SK-MEL-5 (cell line): ENCODE measurements at places on chromosomes 1 and 21. TPM values are rescaled to one million over a fixed set of nuclear protein-coding genes. Genes with fewer than 3 reads are reported as not detected.
A peak's percentile ranks its signal among the peaks of the same experiment; 100 is the strongest.

- peak; percentile 43 for DNase-seq
Measured at GRCh38 chr1:179105393-179105792, 23.5 kb downstream of the TOR3A start.

- DNase-seq: no peak
Measured at GRCh38 chr1:113769601-113769970, 10.3 kb upstream of the PHTF1 start.

GRCh38 chr1:6948416-6948815 is 163.2 kb downstream of the CAMTA1 start:
- DNase-seq: no peak

GRCh38 chr1:151972542-151973248 is 21.0 kb downstream of the S100A10 start:
- DNase-seq: peak; percentile 68

DNA sequence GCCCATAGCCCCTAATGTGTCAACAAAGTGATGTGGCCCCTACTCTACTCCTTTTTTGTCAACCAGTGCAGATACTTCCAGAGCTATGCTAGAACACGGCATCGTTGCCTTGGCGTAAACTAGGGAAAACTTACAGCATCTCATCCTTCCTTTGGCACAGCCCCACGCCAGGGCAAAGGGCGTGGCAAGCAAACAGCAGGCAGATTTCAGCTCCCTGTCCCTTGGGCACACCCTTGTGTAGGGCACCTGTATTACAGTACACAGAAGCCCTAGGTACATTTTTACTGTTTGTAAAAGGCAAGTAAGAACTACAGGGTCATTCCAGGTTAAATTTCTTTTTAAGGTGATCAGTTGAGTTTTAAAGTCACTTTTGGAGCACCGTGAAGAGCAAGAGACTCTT is 29.3 kb downstream of the PRDX6 start:
- DNase-seq: peak; percentile 23

- no peak for DNase-seq
Measured at GRCh38 chr1:119438761-119439160, 23.8 kb downstream of the HSD3B2 start.

DNA sequence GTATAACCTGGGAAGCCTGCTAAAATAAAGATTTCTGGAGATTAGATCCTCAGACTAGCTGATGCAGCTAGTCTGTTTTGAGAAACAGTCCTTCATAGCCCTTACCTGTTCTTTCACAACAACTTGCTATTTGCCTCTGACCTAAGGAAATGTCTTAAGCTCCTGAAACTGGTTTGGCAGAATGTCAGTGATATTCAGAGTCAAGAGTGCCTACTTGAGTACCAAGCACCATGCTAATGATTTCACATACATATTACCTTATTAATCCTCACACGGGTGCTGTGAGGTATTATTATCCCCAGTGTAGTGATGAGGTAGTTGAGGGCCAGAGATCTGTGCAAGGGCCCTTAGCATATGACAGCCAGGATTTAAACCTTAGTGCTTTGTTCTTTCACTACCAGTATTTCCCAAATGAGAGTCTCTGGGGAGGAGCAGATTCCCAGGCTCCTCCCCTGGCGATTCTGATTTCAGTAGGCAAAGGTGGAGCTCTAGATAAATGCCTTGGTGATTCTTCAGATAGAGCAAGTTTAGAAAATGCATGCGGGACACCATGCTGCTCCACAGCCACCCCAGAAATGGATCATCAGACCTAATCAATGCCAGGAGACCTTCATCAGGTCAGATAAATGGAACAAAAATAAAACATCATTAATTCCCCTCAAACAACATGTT is 47.4 kb upstream of the WNT2B start:
- no peak for DNase-seq

FOXD2 gene
- total RNA-seq: 0.79 and 1.0 TPM in 2 replicates
